ENCODE measurements at places on chromosomes 1 and 21.

DNA sequence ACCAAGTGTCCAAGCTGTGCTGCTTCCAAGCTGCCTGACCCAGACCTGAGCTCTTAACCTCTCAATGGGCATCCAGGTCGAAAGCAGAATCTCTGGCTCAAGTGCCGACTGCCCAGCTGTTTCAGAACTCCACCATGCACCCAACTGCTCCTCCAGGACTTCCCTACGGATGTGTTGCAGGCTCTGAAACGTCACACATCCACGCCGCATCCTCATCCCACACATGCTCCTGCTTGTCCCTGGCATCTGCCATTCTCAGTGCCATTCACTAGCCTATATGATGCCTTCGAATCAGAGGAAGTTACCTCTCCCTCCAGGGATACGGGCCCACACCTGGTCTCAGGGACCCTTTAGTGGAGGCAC is 11.2 kb downstream of the PDZK1IP1 start:
- DNase-seq = no peak

DNA sequence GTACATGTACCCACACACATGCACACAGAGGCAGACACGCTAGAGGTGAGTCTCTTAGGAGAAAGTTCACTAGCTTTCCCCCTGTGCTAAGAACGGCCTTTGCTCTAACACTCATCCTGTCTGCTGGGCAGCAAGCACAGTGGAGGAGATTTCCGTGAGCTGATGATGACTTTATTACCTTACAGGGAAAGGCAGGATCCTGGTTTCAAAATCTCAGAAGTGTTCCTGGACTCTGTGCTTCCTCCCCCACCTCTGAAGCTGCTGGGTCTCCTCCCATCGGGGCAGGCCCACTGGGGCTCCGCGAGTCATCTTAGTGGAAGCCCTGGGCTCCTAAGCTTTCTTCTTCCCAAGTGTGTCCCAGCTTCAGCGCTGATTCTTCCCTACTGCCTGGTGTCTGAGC is 2.7 kb downstream of the FAM3B start:
- DNase-seq = no peak

DNA sequence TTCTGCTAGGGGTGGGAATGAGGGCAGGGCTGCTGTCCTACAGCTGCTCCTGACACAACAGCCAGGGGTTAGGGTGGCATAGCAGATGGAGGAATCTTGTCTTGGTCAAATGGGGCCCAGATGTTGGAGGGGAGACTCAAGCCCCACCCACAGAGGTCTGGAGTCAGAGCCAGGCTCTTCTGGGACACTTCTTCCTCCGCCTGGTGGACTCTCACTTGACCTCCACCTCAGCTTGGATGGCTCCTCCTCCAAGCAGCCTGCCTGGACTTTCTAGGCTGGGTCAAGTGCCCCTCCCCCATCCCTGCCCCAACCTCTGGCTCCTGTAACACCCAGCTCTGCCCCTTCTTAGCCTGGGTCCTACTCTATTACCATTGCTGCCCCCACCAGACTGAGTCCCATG is 35.5 kb downstream of the EPHA2 start:
- DNase-seq = no peak

- DNase-seq = no peak
Measured at GRCh38 chr1:27427329-27427728, 34.9 kb downstream of the GPR3 start.

Data from hematopoietic multipotent progenitor cell treated with erythropoietin and hydrocortisone succinate and interleukin-3 and kit ligand, for 6 days (in vitro differentiated cells).